ENCODE measurements at places on chromosomes 11 and 22.

DNA sequence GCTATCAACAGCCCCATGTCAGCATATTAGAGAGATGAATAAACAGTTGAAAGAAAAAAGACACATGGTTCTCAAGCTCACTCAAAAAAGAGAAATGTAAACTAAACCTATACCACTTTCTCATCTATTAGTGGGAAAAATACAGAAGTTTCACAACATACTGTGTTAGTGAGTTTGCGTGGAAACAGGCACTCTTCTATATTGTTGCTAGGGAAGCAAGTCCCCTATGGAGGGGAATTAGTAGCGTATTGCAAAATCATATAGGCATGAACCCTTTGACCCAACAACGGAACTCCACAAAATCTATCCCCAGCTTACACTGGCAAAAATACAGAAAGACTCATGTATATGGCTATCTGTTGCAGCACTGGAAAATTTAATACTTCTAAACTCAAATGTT is 14.2 kb upstream of the RFPL2 start:
- no peak for DNase-seq

- no peak for DNase-seq
Observed at GRCh38 chr22:43946384-43946667, 8.9 kb upstream of the SAMM50 start.

GRCh38 chr11:135027461-135027860 is 615.4 kb upstream of the B3GAT1 start:
- DNase-seq: no peak

GRCh38 chr22:26883393-26883792 is 226.0 kb downstream of the MIAT start:
- DNase-seq: peak; percentile 18

GRCh38 chr11:29306527-29306926 is 710.3 kb downstream of the KCNA4 start:
- DNase-seq: no peak

DNA sequence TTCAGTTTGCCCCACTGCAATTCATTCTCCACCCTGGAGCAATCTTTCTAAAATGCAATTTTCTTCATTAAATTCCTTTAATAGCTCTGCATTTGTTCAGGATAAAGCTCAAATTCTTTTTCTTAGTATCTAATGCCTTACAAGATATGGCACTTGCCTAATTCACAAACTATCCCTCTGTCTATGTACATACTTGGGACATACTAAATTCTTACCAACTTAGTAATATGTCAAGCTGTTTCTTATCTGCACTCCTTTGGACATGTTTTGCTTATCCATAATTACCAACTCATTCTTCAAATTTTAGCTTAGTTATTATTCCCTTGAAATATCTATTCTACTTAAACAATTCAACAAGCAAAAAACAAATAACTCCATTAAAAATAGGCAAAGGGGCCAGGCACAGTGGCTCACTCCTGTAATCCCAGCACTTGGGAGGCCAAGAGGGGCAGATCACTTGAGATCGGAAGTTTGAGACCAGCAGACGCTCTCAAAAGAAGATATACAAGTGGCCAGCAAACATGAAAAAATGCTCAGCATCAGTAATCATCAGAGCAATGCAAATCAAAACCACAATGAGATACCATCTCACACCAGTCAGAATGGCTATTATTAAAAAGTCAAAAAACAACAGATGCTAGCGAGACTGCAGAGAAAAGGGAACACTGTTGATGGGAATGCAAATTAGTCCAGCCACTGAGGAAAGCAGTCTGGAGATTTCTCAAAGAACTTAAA is 96.9 kb downstream of the FAM76B start:
- no peak for DNase-seq

DNA sequence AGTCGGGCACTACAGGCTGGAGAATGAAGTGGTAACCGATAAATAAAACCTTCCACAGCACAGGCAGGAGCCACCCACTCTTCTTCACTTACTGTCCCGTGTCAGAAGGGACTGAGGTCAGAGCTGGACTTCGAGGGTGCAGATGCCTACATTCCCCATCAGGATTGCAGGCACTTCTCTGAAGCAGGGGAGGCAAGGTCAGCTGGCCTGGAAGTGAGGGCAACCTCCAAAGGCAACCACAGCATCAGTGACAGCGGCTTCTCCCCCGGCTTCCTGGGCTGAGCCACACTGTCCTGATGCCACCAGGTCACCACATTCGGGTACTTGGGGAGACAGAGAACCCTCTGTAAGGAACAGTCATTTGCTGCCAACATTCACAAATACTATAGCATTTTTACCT is 22.7 kb downstream of the TCIRG1 start:
- DNase-seq: no peak

DNA sequence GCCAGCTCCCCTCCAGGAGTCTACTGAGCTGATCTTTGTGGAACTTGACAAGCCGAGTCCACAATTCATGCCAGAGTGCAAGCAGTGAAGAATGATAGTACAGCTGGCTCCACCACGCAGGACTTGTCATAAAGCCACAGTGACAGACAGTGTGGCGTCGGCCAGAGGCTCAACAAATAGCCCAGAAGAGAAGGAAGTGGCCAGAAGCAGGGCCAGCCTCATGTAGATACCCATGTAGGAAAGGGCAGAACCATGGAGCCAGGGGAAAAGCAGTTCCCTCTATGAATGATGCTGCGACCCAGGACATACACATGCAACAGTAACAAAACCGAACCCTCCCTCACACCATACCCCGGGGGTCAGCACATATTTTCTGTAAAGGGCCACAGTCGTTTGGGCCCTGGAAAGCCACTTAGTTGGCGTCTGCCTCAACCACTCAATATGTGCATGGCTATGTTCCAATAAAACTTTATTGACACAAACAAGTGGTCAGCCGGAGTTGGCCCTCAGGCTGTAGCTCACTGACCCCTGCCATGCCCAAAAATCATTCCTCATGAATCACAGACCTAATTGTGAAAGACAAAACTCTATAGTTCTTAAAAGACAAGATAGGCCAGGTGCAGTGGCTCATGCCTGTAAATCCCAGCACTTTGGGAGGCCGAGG is 161.4 kb downstream of the BRD1 start:
- no peak for DNase-seq

- no peak for DNase-seq
Observed at GRCh38 chr11:16795146-16795545, 56.7 kb downstream of the C11orf58 start.

- no peak for DNase-seq
Observed at GRCh38 chr22:50568626-50569025, 5.9 kb upstream of the SYCE3 start.

GRCh38 chr22:46356496-46357480 is 21.3 kb downstream of the TRMU start:
- no peak for DNase-seq

DNA sequence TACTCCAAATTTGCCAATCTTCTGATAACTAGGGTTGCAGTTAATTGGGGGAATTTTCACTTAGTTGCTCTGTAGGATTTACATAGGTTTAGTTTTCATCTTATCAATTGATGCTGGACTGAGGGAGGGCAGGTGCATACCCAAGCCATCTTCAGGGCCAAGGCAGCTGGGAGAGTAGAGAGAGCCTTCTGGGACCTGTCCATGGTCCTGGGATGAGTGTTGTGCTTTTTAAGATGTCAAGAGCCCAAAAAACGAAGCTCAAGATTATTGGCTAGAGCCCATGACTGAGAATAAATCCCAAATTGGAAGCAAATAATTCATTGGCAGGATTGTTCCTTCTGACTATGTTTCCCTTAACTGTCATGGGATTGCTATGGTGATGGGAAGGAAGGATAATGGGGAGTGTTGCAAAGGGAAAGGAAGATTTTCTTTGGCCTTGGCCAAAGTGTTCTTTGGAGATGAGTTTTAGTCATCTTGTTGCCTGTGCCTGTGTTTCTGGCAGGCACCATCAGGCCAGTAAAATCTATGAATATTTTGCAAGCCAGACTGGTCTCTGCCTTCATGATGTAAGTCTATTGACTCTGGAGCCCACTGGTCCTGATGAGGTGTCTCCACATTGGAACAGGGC is 4.5 kb downstream of the SLC22A6 start:
- no peak for DNase-seq

- DNase-seq: no peak
Observed at GRCh38 chr22:27800250-27801201, 1.0 kb downstream of the MN1 start.

DNA sequence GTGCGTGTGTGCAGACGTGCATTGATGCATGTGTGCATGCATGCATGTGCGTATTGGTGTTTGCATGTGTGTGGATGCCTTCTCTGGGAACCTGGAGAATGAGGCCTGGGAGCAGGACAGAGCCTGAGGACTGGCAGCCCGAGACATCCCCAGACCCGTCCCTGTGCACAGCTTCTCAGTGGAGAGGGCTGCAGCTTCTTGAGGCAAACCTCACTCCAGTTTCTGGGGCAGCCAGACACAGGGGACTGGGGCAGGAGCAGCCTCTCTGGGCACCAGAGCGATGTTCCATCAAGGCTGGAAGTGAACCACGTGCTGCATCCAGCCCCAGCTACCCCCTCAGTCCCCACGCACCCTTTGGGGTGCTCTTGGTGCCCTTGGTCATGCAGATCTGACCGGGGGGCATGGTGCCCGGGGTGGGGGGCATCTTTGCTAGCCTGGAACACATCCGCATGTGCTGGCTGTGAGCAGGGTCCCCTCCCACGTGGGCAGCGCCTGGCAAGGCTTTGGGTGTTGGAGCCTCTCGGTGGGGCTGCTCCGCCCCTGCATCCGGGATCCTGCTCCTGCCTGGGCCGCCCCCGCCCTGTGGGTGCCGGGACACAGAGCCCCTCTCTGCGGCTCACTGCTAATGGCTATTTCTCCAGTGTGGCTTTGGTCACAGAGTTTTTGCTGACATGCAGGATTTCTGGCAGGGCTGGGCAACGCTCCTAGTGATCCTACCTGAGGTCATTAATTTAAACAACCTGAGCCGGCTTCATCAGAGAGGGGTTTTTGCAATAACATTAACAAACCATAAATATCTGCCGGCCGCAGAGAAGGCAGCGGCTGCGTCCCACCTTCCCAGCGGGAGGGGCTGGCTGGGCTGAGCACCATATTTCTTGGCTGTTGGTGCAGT is 434.7 kb downstream of the TBC1D22A start:
- DNase-seq: no peak

DNA sequence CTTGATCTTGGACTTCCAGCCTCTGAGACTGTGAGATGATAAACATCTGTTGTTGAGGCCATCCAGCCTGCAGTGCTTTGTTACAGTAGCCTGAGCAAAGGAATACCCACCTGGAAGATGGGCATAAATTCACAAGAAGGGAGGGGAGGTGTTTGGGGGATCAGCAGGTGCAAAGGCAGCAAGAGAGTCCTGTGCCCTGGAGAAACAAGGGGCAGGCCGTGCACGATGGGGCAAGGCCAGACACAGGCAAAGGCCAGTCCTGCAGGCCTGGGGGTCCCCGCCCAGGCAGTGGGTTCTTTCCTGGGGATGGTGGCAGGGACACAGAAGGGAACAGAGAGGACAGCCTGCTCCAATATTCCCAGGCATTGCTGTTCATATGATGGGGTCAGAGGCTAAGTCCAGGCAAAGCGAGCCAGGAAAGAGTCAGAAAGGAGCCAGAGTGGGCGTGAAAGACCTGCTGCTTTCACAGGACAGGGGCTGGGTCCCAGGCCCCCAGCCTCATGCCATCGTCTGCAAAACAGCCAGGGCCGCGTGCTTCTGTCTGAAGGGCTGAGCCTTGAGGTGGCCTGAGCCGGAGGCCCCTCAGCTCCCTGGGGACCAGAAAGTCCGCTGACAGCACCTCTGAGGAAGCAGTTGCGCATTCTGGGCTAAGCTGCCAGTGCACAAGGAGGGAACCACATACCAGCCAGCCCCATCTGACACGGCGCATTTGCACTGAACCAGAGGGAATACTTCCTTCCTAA is 48.8 kb downstream of the MYEOV start:
- DNase-seq: no peak

- no peak for DNase-seq
Observed at GRCh38 chr11:12542186-12542935, 131.9 kb upstream of the TEAD1 start.

GRCh38 chr22:37480387-37481346 is 5.5 kb downstream of the MFNG start:
- DNase-seq: no peak

GRCh38 chr11:34512840-34513681 is 533 bp downstream of the ELF5 start:
- DNase-seq: peak; percentile 26

- peak; percentile 31 for DNase-seq
Observed at GRCh38 chr22:49209452-49210195, 618.0 kb downstream of the BRD1 start.

DNA sequence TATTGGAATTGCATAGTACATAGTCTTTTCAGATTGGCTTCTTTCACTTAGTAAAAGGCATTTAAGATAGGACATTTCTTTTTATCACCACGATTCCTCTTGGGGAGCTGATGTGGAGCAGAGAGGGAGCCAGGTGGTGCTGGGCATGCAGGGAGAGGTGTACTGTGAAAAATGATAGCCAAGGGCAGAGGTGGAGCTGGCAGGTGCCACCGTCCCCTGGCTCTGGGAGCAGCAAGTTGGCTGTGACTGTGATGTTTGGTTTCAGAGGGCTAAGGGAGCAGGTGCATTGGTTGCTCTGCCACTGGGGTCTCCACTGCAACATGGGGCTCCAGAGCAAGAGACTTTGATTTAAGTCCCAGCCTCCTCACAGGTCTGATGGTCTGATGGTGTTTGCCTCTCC is 16.5 kb downstream of the SGSM1 start:
- DNase-seq: peak; percentile 43

DNA sequence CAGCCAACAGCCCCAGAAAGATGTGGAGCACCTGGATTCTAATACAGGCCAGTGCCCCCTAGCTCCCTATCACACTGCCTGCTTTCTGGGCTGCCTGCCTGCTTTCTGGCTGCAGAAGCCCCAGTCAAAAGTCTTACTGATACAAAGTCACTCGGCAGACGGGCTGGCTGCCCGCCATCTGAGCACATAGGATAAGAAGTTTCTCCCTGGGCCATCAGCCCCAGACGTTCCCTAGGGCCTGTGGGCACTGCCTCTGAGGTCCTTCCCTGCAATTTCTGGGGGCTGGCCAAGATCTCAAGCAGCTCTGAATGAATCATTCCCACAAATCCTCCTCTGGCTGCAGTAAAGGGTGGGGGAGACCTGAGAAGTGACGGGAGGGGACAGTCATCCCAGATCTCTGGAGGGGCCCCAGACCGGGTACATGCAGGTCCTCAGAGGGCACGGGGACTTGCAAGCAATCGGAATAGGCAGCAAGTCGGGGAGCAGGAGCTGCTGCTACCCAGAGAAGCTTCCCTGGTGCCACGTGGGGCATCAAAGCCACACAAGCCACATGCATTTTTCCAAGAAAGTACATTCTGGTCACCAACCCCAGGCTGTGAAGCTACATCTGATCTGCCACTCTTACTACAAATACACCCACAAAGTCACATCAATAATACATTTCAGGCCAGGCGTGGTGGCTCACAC is 4.7 kb downstream of the TPST2 start:
- no peak for DNase-seq

GRCh38 chr22:24103301-24103700 is 78.0 kb upstream of the SUSD2 start:
- no peak for DNase-seq

DNA sequence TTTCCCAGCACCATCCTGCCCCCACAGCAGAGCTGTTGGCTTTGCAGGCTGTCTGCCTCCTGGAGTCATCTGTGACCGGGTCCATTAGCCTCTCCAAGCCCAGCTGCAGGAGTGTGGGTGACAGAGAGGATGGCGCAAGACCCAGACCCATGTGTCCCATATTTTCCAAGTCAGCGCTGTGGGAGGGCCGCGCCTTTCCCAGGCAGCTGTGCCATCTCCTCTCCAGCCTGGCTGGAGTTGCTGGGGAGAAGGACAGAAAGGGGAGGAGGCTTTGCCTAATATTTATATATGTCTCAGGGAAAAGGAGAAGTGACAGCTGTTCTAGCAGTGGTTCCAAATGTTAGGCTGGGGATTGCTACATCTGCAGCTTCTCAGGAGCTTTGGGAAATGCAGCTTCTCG is 15.7 kb downstream of the DTX4 start:
- DNase-seq: no peak

- no peak for DNase-seq
Observed at GRCh38 chr22:19755145-19755710, 5.3 kb upstream of the TBX1 start.
